Transverse colon (tissue), 4 donors: ENCODE measurements at places on chromosomes 16 and 17.

DNA sequence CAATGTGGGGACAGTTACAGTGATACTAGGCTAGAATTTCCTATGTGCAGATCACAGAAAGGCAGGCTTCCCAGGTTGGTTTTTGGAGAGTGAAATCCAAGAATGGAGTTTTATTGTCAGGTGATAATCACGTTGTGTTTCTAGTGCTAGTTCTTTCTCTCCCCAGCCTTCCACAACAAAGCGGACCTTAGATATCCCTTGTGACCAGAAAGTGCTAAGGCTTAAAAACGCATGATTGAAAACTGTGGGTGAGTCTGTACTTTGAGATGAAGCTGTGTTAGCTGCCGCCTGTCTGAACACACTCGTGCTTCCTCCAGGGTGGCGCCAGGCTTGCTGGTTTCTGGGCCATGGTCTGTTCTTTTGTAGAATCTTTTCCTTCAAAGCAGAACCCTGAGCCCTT is 52.1 kb downstream of the BANP start:
- no peak overlapping the region for H3K27ac ChIP-seq
- no peaks in the 10 kb centered on the region for H3K27me3 ChIP-seq
- H3K4me3 ChIP-seq: no peak overlapping the region
- peaks cover 11% of the 10 kb centered on the region for H3K36me3 ChIP-seq
- no peaks in the 10 kb centered on the region for H3K4me1 ChIP-seq

GRCh38 chr16:28062847-28063521 is 530 bp downstream of the GSG1L start:
- DNase-seq: no peak
- H3K27me3 ChIP-seq: peaks cover 62% of the 10 kb centered on the region

GRCh38 chr16:83366228-83366627 is 441.6 kb upstream of the HSBP1 start:
- no peaks in the 10 kb centered on the region for H3K4me1 ChIP-seq
- H3K27me3 ChIP-seq: no peaks in the 10 kb centered on the region
- no peaks in the 10 kb centered on the region for H3K36me3 ChIP-seq
- no peak for DNase-seq

DNA sequence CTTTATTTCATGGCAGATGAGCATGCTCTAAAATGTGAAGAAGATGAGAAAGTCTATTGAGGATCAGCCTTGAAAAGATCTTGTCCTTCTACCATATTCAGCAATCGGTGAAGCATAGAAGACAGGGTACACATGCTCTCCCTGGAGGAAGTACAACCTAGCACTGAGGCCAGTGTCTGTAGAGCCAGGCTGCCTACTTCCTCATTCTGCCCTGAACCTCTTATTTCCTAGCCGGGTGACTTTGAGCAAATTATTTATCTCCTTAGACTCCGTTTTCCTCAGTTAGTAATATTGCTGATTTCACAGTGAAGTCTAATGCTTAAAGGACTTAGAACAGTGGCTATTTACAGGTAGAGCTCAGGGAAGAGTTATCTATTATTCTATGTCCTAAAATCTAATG is 58.4 kb downstream of the TMEM100 start:
- no peaks in the 10 kb centered on the region for H3K27me3 ChIP-seq
- H3K4me1 ChIP-seq: no peaks in the 10 kb centered on the region
- H3K36me3 ChIP-seq: no peaks in the 10 kb centered on the region
- H3K4me3 ChIP-seq: no peak overlapping the region
- no peak overlapping the region for H3K27ac ChIP-seq
- no peak for DNase-seq

DNA sequence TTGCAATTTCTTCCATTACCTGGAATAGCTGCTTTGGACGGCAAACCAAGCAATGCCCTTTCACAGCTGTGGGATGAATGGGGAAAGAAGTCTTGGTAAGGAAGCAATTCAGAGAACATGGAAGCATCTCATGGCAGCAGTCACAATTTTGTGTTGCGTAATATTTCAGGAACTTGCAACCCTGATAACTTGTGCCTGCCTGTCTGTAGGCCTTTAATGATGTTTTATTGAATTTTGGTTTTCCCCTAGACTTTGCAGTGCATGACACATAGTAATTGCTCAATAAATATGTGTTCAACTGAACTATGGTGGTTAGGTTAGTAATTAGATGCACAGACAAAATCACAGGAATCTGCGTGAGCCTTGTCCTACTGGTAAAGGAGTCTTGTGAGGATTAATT is 439.5 kb downstream of the WWOX start:
- no peaks in the 10 kb centered on the region for H3K27me3 ChIP-seq
- DNase-seq: no peak
- no peaks in the 10 kb centered on the region for H3K36me3 ChIP-seq
- no peaks in the 10 kb centered on the region for H3K4me1 ChIP-seq
- no peak overlapping the region for H3K27ac ChIP-seq

GRCh38 chr16:49634235-49635008 is 221.5 kb downstream of the ZNF423 start:
- H3K36me3 ChIP-seq: no peaks in the 10 kb centered on the region
- DNase-seq: no peak
- peaks cover 9% of the 10 kb centered on the region for H3K4me1 ChIP-seq
- no peak overlapping the region for H3K27ac ChIP-seq
- no peaks in the 10 kb centered on the region for H3K27me3 ChIP-seq
- H3K4me3 ChIP-seq: no peak overlapping the region

DNA sequence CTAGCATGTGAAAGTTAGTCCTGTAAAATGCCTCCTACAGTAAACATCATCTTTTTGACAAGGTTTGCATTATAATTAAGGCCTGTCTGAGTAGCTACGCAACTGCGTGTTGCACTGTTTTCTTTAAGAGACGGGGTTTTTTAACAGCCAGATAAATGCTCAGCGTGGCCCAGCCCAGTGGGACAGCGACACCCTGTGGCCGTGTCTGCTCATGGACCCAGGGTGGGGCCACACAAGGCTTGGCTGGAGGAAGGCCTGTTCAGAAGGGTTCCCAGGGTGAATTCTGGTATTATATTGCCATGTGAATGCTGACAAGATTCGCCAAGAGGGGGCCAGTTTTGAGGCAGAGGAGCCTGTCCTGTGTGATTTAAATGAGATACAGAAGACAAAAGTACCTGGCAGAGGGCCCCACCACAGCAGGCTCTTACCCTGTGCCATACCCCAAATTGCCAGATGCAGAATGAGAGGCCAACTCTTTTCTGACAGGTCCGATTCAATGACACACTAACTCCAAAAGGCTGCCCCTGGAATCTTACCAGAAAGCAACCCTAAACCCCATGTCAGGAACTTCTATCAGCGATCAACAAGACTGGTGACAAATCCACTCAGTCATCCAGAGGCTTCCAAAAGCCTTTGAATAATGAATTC is 65.9 kb upstream of the IRX6 start:
- H3K27ac ChIP-seq: no peak overlapping the region
- peak; percentile 71 for DNase-seq
- H3K36me3 ChIP-seq: no peaks in the 10 kb centered on the region
- no peaks in the 10 kb centered on the region for H3K27me3 ChIP-seq
- H3K4me1 ChIP-seq: no peaks in the 10 kb centered on the region

DNA sequence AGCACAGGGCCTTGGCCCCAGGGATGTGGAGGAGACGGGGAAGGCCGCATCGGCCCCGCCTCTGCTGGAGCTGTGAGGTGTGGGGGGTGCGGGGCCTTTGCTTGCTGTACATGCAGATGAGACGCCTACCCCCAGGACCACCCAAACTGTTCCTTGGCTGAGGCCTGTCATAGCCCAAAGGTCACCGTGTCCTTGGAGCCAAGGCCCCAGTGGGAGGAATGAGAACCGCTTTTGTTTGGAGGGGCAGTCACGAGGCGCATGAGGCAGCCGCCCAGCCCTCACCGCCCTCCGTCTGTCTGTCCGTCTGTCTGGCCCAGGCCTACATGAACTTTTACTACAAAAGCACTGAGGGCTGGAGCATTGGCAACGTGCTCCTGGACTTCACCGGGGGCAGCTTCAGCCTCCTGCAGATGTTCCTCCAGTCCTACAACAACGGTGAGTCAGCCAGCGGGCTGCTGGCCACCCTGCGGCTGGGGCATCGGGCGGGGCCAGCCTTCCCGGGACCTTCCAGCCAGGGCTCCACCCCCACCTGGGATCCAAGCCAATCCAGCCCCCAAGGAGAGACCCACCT is 8.8 kb downstream of the TAX1BP3 start:
- no peaks in the 10 kb centered on the region for H3K36me3 ChIP-seq
- DNase-seq: peak; percentile 43
- peak overlapping the region; percentile 74 for H3K27ac ChIP-seq
- peaks cover 17% of the 10 kb centered on the region for H3K4me1 ChIP-seq
- H3K27me3 ChIP-seq: no peaks in the 10 kb centered on the region

- DNase-seq: peak; percentile 68
- H3K27ac ChIP-seq: peak overlapping the region; percentile 43
- H3K4me1 ChIP-seq: peaks cover 8% of the 10 kb centered on the region
These were observed 15.0 kb downstream of the HASPIN start for GRCh38 chr17:3738562-3739295.

- H3K4me3 ChIP-seq: no peak overlapping the region
- no peak overlapping the region for H3K27ac ChIP-seq
- H3K4me1 ChIP-seq: no peaks in the 10 kb centered on the region
These were observed 5.7 kb upstream of the PMP22 start for GRCh38 chr17:15270628-15271381.

DNA sequence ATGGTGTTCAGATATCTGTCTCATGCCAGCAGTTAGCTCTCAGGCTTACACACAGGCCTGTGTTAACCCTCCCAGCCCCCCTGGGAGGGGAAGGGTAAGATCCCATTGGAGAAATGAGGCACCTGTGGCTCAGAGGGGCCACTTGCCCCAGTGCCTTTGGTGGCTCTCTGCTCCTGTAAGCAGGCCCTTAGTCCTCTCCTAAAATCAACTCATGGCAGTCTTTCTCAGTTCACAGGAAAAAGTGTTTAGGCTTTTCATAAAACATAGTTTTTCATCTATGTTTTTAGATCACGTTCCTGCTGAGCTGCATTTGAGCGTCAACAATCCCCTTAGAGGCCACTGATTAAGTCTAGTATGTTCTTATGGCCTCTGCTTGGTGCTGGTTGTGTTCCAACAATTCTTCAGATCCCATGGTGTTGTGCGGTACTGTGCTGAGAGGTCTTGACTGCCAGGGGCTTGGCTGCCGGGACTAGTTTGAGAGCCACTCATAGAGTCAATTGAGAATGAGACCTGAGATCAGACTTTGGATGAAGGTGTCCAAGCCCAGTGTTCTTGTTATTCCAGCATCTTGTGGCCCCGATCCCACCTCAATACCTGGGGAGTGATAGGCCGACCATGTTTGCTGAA is 10.6 kb downstream of the TAOK2 start:
- no peaks in the 10 kb centered on the region for H3K4me1 ChIP-seq
- H3K27ac ChIP-seq: no peak overlapping the region
- no peak overlapping the region for H3K4me3 ChIP-seq

- no peak overlapping the region for H3K4me3 ChIP-seq
- DNase-seq: peak; percentile 72
- H3K27me3 ChIP-seq: no peaks in the 10 kb centered on the region
- peaks cover 9% of the 10 kb centered on the region for H3K4me1 ChIP-seq
These were observed 17.9 kb downstream of the GOSR2 start for GRCh38 chr17:46940692-46941404.

- H3K27ac ChIP-seq: peak overlapping the region; percentile 45
- no peaks in the 10 kb centered on the region for H3K36me3 ChIP-seq
- no peak for DNase-seq
- no peaks in the 10 kb centered on the region for H3K27me3 ChIP-seq
These were observed 99.6 kb downstream of the ABCC1 start for GRCh38 chr16:16048904-16049582.
